ENCODE measurements at places on chromosomes 4 and X. TPM values are rescaled to one million over a fixed set of nuclear protein-coding genes. Genes with fewer than 3 reads are reported as not detected.
A peak's percentile ranks its signal among the peaks of the same experiment; 100 is the strongest.

The SMR3B gene
- total RNA-seq, result not detected

DNA sequence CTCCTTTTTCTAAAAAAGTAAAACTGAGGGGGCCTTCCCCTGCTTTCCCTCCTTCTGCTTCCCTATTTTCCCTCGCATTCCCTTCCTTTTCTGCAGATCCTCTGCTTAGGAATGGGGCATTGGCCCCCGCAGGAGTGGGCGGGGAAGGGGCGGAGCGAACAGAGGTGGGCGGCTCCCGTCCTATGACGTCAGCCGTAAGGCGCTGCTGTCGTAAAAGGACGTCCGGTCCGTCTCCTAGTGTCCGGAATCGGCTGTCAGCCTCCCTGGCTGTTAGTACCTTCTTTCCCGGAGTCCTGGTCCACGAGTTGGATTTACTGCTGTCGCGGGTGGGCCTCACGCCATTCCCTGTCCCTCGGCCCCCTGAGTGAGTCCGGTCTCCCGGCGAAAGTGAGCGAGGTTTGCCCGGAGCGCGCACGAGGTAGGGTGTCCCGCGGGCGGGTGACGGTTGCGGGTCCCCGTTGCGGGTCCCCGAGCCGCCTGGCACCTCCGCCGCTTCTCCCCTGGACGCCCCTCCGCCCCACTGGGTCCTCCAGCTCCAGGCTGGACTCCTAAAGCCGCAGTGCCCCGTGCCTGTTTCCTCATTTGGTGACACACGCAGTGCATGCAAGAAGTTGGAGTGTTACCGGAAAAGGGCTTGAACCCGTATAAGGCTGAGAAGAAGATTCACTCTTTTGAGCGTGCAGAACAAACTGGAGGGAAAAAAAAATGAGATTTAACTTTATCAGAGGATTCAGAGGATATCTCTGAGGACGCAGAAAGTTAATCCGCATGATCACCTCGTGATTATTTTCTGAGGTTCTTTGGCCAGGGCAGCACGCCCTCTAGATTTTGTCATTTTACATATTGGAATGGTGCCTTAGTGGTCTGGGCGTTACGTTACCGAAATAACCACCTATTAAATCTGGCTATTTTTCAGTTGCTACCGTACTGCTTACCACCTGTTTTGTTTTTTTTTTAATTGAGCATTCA is at the start of gene ZNF330:
ZNF330 (plus strand) TSS at position 205 of the 969 bp plus-strand sequence. CDS start 1,477 bp downstream, outside the sequence.
- peak within 1 kb of the TSS; percentile 98 for H3K4me3 ChIP-seq
- peak; percentile 83 for DNase-seq
- H3K36me3 ChIP-seq, result peaks cover 13% of the 10 kb centered on the region
- H3K27ac ChIP-seq, result peak within 1 kb of the TSS; percentile 98

The DUSP9 gene
- total RNA-seq, result 4.2 TPM

GRCh38 chrX:24232796-24233195 is 81.1 kb downstream of the SUPT20HL2 start:
- H3K4me1 ChIP-seq, result peaks cover 18% of the 10 kb centered on the region
- H3K36me3 ChIP-seq, result peaks cover under 1% of the 10 kb centered on the region
- H3K4me3 ChIP-seq, result no peak overlapping the region

DNA sequence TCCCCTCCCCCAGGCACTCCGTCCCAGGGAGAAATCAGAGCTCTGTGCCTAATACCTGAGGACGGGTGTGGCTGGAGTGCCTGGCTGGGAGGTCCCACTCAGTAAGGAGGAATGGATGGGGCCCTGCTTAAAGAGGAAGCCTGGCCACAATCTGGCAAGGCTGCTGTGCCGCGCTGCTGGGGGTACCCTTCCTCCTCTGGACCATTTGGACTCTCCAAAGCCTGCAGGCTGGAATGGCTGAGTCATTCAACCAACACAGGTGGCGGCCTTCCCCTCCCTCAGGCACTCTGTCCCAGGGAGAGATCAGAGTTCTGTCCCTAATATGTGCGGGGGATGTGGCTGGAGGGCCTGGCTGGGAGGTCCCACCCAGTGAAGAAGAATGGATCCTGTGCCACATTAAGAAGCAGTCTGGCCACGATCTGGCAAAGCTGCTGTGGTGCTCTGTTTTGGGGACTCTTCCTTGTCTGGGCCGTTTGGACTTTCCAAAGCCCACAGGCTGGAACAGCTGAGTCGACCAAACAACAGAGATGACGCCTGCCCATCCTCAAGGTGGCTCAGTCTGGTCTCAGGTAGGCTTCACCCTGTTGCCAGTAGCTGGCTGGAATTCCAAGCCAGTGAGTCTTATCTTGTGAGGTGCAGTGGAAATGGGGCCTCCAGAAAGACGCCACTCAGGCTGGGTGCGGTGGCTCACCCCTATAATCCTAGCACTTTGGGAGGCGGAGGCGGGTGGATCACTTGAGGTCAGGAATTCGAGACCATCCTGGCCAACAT is 127.3 kb upstream of the HUWE1 start:
- DNase-seq, result no peak
- H3K36me3 ChIP-seq, result no peaks in the 10 kb centered on the region
- no peak overlapping the region for H3K4me3 ChIP-seq

DNA sequence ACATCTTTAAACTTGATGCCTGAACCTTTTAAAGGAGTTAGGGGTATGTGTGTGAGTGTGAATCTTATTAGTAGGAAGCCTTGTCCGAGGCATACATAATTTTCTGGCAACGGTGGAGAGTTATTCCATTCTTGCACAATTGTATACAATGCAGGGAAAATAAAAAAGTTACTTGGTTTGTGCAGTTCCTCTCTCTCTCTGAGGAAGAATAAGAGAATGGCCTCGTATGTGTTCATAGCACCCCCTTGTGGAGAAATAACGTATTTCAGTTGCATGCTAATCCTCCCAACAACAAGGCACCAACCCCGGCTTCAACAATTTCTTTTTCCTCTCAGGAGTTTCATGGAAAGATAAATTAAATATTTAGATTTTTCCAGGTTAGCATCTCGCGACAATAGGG is 33.7 kb upstream of the FGF13 start:
- DNase-seq, result no peak
- no peaks in the 10 kb centered on the region for H3K36me3 ChIP-seq
- no peak overlapping the region for H3K27ac ChIP-seq
- H3K27me3 ChIP-seq, result no peaks in the 10 kb centered on the region
- no peak overlapping the region for H3K4me3 ChIP-seq
- H3K4me1 ChIP-seq, result no peaks in the 10 kb centered on the region

The FAM149A gene
- 13.6 TPM for total RNA-seq

GRCh38 chr4:137641544-137641943 is 109.2 kb upstream of the PCDH18 start:
- no peak overlapping the region for H3K4me3 ChIP-seq
- no peaks in the 10 kb centered on the region for H3K36me3 ChIP-seq
- H3K4me1 ChIP-seq, result peaks cover 4% of the 10 kb centered on the region
- DNase-seq, result no peak
- no peaks in the 10 kb centered on the region for H3K27me3 ChIP-seq

- no peaks in the 10 kb centered on the region for H3K36me3 ChIP-seq
- no peak for DNase-seq
- H3K4me1 ChIP-seq, result peaks cover 4% of the 10 kb centered on the region
- no peak overlapping the region for H3K27ac ChIP-seq
- no peak overlapping the region for H3K4me3 ChIP-seq
These were observed 98.7 kb upstream of the KLHL13 start for GRCh38 chrX:118215346-118215745.

GRCh38 chr4:86596807-86597206 is 2.7 kb downstream of the PTPN13 start:
- no peaks in the 10 kb centered on the region for H3K36me3 ChIP-seq
- peak overlapping the region; percentile 32 for H3K4me3 ChIP-seq
- peaks cover 38% of the 10 kb centered on the region for H3K4me1 ChIP-seq
- no peak for DNase-seq
- peak overlapping the region; percentile 72 for H3K27ac ChIP-seq

GRCh38 chr4:78578674-78579425 is 27.3 kb downstream of the ANXA3 start:
- H3K36me3 ChIP-seq, result peaks cover 37% of the 10 kb centered on the region
- H3K4me1 ChIP-seq, result peaks cover 9% of the 10 kb centered on the region
- H3K27ac ChIP-seq, result peak overlapping the region; percentile 47
- H3K27me3 ChIP-seq, result no peaks in the 10 kb centered on the region
- no peak for DNase-seq

GRCh38 chr4:67576059-67576466 is 17.5 kb downstream of the STAP1 start:
- no peaks in the 10 kb centered on the region for H3K27me3 ChIP-seq
- no peak for DNase-seq
- H3K27ac ChIP-seq, result no peak overlapping the region
- no peaks in the 10 kb centered on the region for H3K36me3 ChIP-seq
- H3K4me3 ChIP-seq, result no peak overlapping the region

The MEPE gene
- total RNA-seq, result not detected

DNA sequence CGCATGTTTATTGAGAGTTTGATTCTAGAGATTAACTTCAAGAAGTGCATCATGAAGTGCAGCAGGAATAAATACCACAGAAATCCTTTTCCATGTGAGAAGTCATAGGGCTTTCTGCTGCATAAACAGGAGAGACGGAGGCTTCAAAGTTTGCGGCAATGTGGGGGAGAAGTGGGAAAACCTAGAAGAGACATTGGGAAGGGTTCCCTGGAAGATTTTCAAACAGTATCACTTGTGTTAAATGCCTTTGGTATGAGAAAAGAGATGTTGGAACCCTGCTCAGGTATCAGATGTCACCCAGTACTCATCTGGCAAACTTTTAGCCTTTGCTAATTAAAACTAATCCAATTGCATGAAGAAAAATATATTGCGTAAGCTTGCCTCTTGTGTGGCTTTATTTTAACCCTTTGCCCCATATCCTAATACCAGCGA is 15.4 kb downstream of the NHS start:
- H3K27me3 ChIP-seq, result peaks cover 8% of the 10 kb centered on the region
- H3K36me3 ChIP-seq, result no peaks in the 10 kb centered on the region
- no peak overlapping the region for H3K27ac ChIP-seq
- H3K4me3 ChIP-seq, result no peak overlapping the region
- peaks cover 2% of the 10 kb centered on the region for H3K4me1 ChIP-seq
- no peak for DNase-seq

The HMX1 gene
- total RNA-seq, result 0.27 TPM

- DNase-seq, result no peak
- H3K27ac ChIP-seq, result peak overlapping the region; percentile 41
- H3K4me3 ChIP-seq, result peak overlapping the region; percentile 40
- H3K27me3 ChIP-seq, result peaks cover 4% of the 10 kb centered on the region
- H3K36me3 ChIP-seq, result no peaks in the 10 kb centered on the region
These were observed 17.1 kb upstream of the PAGE2B start for GRCh38 chrX:55057675-55058249.

DNA sequence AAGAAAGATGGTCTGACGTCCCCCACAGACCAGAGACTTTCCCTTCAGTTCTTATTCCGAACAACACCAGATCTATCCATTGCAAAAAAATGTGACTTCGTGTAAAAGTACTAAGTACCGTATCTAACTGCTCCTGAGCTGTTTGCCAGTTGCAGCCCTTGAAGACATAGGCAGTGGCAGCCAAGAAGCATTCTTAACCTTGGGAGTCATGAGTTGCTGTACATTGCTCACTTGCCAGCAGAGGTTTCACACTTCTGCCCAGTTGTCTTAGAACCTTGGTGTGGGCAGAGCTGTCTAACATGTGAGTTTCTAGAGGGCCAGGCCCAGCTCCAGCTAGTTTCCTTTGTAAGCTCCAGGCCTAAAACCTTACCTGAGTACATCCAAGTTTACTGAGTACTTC is 10.5 kb upstream of the CHRDL1 start:
- H3K27ac ChIP-seq, result no peak overlapping the region
- no peak overlapping the region for H3K4me3 ChIP-seq
- H3K36me3 ChIP-seq, result no peaks in the 10 kb centered on the region
- peaks cover 10% of the 10 kb centered on the region for H3K4me1 ChIP-seq
- H3K27me3 ChIP-seq, result peaks cover 28% of the 10 kb centered on the region
- DNase-seq, result no peak

The HNRNPDL gene
- total RNA-seq, result 467 TPM

GRCh38 chrX:103498786-103499185 is 20.5 kb downstream of the RAB40A start:
- no peak overlapping the region for H3K27ac ChIP-seq
- H3K27me3 ChIP-seq, result no peaks in the 10 kb centered on the region
- H3K36me3 ChIP-seq, result peaks cover 2% of the 10 kb centered on the region
- no peak for DNase-seq

DNA sequence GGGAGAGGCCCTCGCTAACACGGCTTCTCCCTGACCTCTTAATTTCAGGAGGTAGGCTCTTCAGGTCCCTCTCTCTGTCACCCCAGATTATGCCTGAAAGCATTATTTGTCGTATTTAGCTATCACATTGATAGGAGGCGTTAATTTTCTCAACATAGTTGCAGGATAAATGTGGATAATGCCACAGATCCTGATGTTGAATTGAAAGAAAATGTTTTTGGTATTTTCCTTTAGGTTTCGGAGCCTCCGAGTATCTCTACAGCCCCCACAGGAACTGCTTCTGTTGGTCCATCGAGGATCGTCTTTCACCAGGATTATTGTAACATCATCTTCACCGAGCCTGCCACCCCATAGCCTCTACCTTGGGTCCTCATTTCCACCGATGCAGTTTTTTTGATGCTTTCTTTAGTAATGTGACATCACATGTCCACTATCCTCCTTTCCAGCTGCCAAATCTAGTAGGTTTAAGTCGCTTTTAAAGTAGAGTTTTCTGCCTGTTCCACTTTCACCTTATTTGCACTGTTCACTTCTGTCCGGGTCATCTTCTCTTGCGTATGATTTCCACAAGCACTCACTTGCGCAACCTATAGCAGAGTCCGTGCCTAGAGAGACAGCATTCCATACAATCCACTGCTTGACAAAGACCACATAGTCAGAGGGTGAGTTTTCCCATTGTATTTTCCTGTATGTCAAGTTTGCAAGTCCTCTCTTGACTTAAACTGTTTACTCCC is 665 bp downstream of the TIGD2 start:
- peaks cover 28% of the 10 kb centered on the region for H3K4me1 ChIP-seq
- peak overlapping the region; percentile 77 for H3K4me3 ChIP-seq
- peaks cover 14% of the 10 kb centered on the region for H3K36me3 ChIP-seq
- peak overlapping the region; percentile 93 for H3K27ac ChIP-seq
- H3K27me3 ChIP-seq, result peaks cover 6% of the 10 kb centered on the region

Data from mesothelial cell of epicardium (in vitro differentiated cells).